Glutamatergic neuron (in vitro differentiated cells): ENCODE measurements at places on chromosomes 3 and 15. TPM values are rescaled to one million over a fixed set of nuclear protein-coding genes. Genes with fewer than 3 reads are reported as not detected.

PPP1R14D gene
- not detected for total RNA-seq

ATP13A5 gene
- not detected for total RNA-seq

ST6GAL1 gene
- 156 TPM for total RNA-seq

- H3K4me1 ChIP-seq: peaks cover 15% of the 10 kb centered on the region
- peaks cover 4% of the 10 kb centered on the region for H3K36me3 ChIP-seq
- no peak overlapping the region for H3K27ac ChIP-seq
- DNase-seq: no peak
- H3K4me3 ChIP-seq: peak overlapping the region; percentile 17
- H3K27me3 ChIP-seq: peaks cover 3% of the 10 kb centered on the region
These were observed 194.5 kb downstream of the RPLP1 start for GRCh38 chr15:69647142-69647513.

DNA sequence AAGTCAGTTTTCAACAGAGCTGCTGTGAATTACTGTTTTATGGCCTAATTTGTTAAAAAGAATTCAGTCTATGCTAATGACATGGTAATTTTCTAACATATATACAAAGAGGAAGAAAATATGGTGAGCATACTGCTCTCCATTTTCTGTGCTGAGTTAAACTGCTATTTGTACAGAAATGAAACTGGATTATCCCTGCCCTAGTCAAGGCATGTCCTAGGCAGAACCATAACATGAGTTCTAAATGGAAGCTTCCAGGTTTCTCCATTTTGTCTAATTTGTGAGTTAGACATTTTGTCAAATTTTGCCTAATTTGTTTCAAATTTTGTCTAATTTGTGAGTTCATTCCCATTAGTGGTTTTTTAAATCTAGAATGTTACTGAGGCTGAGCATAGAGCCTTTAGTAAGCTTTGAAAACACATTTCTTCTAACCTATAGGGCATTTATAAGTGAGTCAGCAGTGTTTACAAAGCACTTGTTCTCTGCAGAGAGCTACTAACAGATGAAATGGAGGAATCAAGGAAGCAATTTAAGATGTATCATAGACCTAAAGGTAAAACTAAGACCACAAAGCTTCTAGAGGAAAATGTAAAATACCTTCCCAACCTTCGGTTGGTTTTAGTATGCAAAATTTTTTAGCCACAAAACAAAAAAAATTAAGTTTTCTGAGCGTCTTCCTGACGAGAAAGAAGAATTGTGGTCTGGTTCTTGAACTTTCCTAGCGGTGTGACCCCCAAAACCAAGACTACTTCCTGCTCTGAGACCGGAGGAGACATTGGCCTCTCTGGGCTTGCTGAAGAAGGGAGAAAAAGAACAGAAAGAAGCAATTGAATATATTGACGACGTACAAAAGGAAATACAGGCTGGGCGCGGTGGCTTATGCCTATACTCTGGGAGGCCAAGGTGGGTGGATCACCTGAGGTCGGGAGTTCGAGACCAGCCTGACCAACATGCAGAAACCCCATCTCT lies 9.8 kb downstream of the P2RY14 start:
- H3K4me1 ChIP-seq: no peaks in the 10 kb centered on the region
- H3K27ac ChIP-seq: no peak overlapping the region
- DNase-seq: no peak
- no peaks in the 10 kb centered on the region for H3K36me3 ChIP-seq
- H3K27me3 ChIP-seq: no peaks in the 10 kb centered on the region

DNA sequence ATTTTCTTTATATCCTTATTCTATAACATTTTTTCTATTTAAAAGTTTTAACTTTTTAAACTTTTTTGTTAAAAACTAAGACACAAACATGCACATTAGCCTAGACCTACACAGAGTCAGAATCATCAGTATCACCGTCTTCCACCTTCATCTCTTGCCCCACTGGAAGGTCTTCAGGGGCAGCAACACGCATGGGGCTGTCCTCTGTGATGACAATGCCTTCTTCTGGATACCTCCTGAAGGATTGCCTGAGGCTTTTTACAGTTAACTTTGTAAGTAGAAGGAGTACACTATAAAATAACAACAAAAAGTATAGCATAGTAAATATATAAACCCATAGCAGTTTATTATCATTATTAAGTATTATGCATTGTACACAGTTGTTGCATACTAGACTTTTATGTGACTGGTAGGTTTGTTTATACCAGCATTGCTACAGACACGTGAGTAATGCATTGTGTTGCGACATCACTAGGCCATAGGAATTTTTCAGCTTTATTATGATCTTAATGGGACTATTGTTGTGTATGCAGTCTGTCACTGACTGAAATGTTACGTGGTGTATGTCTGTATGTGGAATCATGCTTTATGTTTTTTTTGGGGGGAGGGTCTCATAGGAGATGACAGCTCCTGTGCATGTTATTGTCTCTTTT lies 18.2 kb downstream of the ATP1B3 start:
- no peak for DNase-seq
- no peaks in the 10 kb centered on the region for H3K27me3 ChIP-seq
- H3K4me1 ChIP-seq: peaks cover 3% of the 10 kb centered on the region

- H3K27me3 ChIP-seq: peaks cover 6% of the 10 kb centered on the region
- H3K36me3 ChIP-seq: no peaks in the 10 kb centered on the region
These were observed 87.1 kb downstream of the DNAJB8 start for GRCh38 chr3:128379367-128380160.

GRCh38 chr15:69338535-69339213 lies 40.0 kb downstream of the PAQR5 start:
- peaks cover 2% of the 10 kb centered on the region for H3K4me1 ChIP-seq
- no peaks in the 10 kb centered on the region for H3K36me3 ChIP-seq
- no peak overlapping the region for H3K27ac ChIP-seq
- no peak for DNase-seq

GRCh38 chr3:66039590-66039887 lies 821 bp upstream of the MAGI1 start:
- H3K27me3 ChIP-seq: peaks cover 5% of the 10 kb centered on the region
- no peaks in the 10 kb centered on the region for H3K36me3 ChIP-seq
- no peak overlapping the region for H3K27ac ChIP-seq
- H3K4me1 ChIP-seq: no peaks in the 10 kb centered on the region

DNA sequence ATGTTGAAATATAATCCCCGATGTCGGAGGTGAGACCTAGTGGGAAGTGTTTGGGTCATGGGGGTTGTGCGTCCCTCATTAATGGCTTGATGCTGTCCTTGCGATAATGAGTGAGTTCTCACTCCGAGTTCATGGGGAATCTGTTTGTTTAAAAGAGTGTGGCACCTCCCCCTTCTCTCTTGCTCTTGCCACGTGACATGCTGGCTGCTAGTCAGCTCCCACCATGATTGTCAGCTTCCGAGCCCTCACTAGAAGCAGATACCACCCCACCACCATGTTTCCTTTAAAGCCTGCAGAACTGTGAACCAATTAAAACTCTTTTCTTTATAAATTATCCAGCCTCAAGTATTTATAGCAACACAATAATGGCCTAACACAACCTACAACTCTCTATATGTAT lies 166.3 kb upstream of the MBNL1 start:
- no peak for DNase-seq
- no peaks in the 10 kb centered on the region for H3K36me3 ChIP-seq

GRCh38 chr15:45868109-45868691 lies 233.4 kb downstream of the SQOR start:
- no peak for DNase-seq
- H3K4me3 ChIP-seq: no peak overlapping the region
- H3K36me3 ChIP-seq: peaks cover 9% of the 10 kb centered on the region
- H3K27ac ChIP-seq: no peak overlapping the region
- H3K27me3 ChIP-seq: peaks cover 3% of the 10 kb centered on the region

MASP1 gene
- total RNA-seq: 1.7 TPM

DNA sequence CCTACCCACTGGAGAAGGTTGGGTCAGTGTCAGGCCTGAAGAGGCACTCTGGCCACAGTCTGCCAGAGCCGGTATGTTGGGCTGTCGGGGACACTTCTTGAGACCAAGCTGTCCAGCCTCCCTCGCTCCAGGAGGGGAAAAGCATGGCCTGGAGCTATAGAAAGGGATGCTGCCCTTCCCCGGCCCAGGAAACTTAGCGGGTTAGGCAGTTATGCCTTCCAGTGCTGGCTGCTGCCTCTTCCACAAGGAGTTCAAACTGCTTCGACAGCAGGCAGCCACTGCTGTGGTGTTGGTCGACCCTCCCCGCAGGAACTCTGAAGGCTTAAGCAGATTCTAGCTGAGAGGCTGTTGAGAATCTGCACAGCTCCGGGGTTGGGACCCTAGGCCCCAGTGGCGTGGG lies 819.4 kb downstream of the DIPK2A start:
- no peaks in the 10 kb centered on the region for H3K36me3 ChIP-seq
- H3K27me3 ChIP-seq: no peaks in the 10 kb centered on the region
- DNase-seq: no peak
- no peak overlapping the region for H3K4me3 ChIP-seq
- no peak overlapping the region for H3K27ac ChIP-seq
